ENCODE measurements at places on chromosomes 1 and 21. TPM values are rescaled to one million over a fixed set of nuclear protein-coding genes. Genes with fewer than 3 reads are reported as not detected.

DNA sequence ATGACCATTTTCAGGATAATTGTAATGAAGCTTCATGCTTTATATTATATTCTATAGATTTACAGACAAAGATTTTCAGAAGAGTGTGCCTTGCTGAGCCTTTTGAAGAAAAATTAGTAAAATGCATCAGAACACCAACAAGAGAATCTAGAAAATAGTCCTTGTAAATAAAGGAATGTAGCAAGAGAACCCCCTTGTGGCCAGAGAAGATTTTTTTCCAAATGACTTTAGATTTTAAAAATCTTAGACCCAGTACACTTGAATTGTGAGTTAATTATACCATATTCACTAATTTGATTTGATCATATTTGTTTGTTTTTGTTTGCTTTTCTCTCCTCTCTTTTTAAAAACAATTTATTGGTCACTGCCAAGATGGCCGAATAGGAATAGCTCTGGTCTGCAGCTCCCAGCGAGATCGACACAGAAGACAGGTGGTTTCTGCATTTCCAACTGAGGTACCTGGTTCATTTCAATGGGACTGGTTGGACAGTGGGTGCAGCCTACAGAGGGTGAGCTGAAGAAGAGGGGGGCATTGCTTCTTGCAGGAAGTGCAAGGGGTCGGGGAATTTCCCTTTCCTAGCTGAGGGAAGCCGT, 12.8 kb upstream of the IFI44L start:
- DNase-seq: peak; percentile 6

DNA sequence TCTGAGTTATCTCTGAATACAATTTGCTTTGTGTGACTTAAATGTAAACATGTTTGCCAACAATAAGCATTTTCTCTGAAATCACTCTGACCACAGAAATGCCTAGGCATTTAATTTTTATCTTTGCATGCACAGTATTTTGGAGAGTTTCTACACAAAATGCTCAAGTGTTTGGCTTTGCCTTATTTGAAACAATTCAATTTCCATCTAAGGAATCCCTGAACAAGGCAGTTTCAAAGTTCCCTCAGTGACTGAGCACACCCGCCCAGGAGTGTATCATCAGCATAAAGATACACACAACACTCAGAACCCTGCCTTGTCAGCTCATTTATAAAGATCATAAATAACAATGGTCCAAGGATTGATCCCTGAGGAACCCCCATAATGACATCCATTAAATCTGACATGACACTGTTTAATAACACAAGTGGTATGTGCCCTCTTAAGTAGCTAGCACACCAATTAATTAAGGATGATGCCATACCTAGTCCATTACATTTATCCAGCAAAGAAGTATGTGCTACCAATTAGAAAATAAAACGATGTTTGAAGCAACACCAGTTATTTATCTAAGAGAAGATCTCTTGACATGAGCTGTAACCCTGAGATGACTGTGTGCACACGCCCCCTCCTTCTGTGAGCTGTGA, 585.8 kb downstream of the ADGRL2 start:
- no peak for DNase-seq

GRCh38 chr1:25110485-25110884, 121.8 kb downstream of the SYF2 start:
- no peak for DNase-seq

DNA sequence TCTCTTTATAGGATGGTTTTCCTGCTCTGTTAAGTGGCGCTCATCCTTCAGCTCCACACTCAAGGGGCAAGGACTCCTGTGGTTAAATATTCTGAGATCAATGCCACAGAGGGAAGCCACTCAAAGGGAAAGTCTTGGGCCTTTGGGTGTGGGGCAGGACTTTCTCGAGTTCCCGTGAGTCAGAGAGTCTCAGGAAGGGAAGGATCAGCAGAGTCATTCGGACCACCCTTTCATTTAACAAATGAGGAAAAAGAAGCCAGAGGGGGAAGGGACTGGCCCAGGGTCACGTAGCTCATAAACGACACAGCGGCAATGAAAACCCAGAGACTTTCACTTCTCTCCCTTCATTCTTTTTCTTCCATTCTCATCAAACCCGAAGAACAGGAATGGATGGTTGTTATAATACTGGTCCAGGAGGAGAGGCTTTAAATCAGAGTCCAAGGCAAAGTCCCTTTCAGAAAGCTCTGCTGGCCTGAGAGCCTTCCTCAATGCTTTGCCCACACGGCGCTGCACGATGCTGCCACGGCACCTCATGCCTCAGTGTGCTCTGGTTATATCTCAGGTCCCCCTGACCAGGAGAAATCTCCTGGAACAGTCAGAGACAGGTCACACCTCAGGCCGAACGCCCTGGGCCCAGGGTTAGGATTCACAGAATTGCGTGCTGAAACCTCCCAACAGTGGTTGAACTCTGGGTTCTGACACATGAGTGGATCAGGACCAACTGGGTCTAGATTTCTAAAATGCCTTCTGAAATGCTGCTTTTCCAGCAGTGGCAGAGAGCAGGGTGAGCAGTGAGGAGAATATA, 65.3 kb downstream of the TENT5C start:
- DNase-seq: no peak

DNA sequence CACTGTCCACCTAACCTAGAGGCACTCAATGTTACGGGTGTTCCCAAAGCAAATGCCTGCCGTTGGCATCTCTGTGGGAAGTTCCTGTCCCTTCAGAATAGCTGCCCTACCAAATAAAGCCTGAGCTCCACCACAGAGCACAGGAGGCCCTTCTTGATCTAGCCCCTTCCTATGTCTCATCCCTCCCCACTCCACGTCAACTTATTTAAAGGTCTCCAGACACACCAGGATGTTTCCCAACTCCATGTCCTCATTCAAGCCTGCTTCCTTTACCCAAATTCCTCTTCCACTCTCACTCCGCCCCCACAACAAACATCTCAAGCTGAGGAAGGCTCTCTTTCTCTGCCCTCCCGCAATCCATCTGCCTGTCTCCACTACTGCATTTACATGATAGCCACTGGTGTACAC, 87.7 kb downstream of the TGFBR3 start:
- no peak for DNase-seq

- DNase-seq: no peak
Observed at GRCh38 chr1:234690872-234691271, 80.9 kb upstream of the IRF2BP2 start.

DNA sequence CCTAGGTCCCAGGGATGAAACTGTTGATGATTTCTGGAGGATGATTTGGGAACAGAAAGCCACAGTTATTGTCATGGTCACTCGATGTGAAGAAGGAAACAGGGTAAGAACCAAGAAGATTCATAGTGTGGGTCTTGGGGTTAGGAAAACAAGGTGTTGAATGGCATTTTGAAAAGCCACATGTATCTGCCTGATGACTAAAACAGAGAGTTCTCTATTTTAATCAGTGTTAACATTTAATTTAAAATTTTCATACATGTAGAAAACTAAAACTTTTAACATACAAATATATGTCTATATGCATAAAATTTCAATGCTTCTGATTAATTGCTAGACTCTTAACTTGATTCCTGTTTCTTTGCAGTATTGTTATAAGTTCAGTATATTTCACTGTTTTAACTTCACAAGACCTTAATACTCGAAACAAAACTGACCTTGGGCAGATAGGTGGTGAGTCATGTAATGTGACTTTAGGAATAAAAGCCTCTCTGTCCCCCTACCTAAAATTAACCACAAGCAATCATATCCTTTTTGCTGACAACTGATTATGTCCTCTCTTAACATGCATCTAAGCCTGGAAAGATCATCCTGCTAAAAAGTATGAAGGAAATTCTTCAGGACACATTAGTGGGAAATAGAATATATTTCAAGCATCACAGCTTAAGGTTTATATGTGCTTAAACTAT, 95.6 kb downstream of the PTPRC start:
- no peak for DNase-seq

GRCh38 chr1:176149939-176150807, 56.9 kb downstream of the COP1 start:
- no peak for DNase-seq

- no peak for DNase-seq
Observed at GRCh38 chr1:7069931-7070330, 284.7 kb downstream of the CAMTA1 start.

- DNase-seq: no peak
Observed at GRCh38 chr1:45972621-45973020, 159.8 kb downstream of the PIK3R3 start.

- DNase-seq: no peak
Observed at GRCh38 chr1:31714442-31715086, 10.7 kb upstream of the COL16A1 start.

GRCh38 chr1:37620707-37621106, 14.0 kb downstream of the RSPO1 start:
- DNase-seq: no peak

GRCh38 chr1:53080041-53080440, 18.0 kb downstream of the PODN start:
- DNase-seq: no peak

- DNase-seq: no peak
Observed at GRCh38 chr1:201807958-201808632, 20.9 kb upstream of the IPO9 start.

DNA sequence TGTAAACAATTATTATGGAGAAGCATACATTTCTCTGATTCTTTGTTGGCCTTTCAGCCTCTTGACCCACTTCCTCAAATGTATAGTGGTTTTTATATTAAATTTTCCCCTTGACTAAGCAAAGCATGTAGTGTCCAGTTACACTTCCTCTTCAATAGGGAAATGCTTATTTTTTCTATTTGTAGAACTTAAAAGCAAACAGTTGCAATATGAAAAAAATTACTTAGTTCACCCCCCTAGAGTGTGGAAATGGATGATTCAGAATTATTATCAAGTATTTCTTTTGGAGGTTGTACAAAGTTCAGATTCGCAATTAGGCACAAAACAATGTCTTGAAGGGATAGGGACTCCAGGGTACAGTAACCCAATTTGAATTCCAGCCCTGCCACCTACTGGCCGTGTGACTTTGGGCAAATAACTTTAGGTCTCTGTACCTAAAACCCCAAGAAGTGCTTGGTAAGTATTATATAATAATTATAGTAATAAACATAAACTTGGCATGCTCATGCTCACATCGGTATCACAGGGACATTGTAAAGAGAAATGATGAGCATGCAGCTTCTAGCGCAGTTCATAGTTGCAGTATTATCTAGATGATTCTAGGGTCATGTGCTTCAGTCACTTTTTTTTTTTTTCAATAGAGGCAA, 28.6 kb upstream of the IFNGR2 start:
- DNase-seq: no peak

- no peak for DNase-seq
Observed at GRCh38 chr1:3931007-3931912, 31.2 kb upstream of the C1orf174 start.

- no peak for DNase-seq
Observed at GRCh38 chr21:41143596-41144325, 24.2 kb upstream of the BACE2 start.

DNA sequence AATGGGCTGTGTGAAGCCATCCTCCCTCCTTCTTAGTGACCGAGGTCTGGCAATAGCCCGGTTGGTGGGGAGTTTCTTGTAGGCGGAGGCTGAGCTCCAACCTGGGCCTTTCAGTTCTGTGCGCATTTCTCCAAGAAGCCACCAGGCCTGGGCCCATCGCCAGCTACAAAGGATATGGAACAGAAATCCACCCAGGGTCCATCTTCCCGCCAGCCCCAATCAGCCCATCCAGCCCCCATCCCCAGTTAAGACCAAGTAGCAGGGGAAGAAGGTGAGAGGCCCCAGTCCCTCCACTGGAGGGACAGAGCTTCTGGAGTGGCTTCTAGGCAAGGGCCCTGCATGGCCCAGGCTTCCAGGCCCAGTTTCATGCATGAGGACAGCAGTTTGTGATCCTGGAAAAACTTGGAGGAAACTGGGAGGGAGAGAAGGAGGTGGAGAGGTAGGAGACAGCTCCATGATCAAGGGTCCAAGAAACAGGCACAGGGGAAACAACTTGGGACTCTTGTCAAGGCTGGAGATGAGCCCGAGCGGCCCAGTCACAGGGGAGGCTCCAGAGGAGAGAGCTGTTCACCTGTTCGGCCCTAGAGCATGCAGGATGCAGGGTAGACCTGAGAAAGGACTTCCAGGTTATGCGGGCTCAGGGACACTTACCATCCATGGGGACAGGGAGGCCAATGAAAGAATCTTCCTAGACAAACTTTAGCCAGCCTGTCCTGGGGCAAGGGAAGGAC, 261.2 kb downstream of the PTPRU start:
- no peak for DNase-seq

DNA sequence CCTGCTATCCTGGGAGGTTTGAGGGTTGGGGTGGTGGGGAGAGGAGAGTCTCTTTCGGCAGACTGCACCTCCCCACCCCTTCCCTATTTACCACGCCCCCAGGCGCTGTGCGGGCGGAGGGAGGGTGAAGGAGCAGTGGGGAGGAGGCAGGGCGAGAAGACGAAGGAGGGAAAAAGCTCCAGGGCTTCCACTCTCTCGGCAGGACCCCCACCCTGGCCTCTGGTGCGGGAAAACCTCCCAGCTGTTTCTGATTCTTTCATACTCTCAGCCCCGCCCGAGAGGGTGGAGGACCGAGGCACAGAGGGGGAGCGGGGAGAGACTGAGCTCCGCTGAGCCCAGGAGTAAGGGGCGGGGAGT, 866 bp upstream of the WNT2B start:
- DNase-seq: no peak

DNA sequence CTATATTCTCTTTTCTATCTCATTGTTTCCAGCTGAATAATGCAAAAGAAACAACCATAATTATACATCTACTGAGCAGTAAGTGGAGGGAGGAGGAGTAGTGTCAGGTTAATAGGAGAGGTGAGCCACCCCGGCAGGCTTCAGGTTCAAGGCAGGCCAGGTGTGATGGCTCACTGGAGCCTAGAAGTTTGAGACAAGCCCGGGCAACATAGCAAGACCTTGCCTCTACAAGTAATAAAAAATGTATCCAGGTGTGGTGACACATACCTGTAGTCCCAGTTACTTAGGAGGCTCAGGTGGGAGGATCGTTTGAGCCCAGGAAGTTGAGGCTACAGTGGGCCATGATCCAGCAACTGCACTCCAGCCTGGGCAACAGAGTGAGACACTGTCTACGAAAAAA, 1.9 kb upstream of the DIP2A start:
- DNase-seq: no peak

- DNase-seq: no peak
Observed at GRCh38 chr1:111603979-111604378, 15.6 kb upstream of the RAP1A start.

DNA sequence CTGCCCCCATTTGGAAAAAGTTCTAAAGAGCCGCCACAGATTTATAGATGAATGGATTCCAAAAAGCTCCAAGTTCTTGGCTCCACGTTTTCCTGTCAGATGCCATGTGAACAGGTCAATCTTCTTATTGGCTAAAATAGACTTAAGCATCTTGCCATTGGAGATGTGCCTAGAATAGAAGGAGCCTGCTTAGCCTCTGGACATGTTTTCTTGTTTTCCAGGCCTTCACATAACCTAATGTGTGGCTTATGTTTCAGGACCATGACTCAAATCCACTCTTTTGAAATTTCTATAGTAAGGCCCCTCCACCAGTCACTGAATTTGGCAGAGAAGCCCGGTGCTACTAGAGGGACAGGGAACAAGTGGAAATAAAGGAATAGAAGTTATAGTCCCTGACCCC, 31.5 kb downstream of the PHC2 start:
- DNase-seq: no peak

Gene TAS1R3
- polyA plus RNA-seq: 0.24 TPM

Gene ACTN2
- polyA plus RNA-seq: 3.2 TPM

Gene SPRR4
- polyA plus RNA-seq: not detected

Gene FCRL1
- 0.11 TPM for polyA plus RNA-seq

Gene NECTIN4
- polyA plus RNA-seq: 7.3 TPM

Gene PPIAL4G
- 0.06 TPM for polyA plus RNA-seq

Gene DCST2
- polyA plus RNA-seq: 1.6 TPM

Gene FCN3
- polyA plus RNA-seq: 14.1 TPM

Gene PCBP3
- 2.5 TPM for polyA plus RNA-seq

Gene SLC9C2
- polyA plus RNA-seq: 0.51 TPM

Data from right lung (tissue), 10 donors.